ENCODE measurements at places on chromosomes 16 and 17.

- DNase-seq: no peak
Observed at GRCh38 chr17:41480136-41480535, 815 bp downstream of the KRT35 start.

DNA sequence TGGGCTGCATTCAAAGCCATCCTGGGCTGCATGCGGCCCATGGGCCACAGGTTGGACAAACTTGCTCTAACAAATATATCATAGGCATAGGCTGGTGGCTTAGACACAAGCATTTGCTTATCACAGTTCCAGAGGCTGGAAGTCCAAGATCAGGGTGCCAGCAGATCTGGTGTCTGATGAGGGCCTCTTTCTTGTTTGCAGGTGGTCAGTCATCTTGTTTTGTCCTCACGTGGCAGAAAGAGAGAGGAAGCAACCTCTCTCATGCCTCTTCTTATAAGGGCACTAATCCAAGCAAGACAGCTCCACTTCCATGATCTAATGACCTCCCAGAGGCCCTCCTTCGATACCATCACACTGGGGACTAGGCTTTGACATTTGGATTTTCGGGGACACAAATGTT is 238.7 kb upstream of the TNRC6C start:
- DNase-seq: no peak

- DNase-seq: no peak
Observed at GRCh38 chr16:31093132-31093703, 1.4 kb downstream of the VKORC1 start.

DNA sequence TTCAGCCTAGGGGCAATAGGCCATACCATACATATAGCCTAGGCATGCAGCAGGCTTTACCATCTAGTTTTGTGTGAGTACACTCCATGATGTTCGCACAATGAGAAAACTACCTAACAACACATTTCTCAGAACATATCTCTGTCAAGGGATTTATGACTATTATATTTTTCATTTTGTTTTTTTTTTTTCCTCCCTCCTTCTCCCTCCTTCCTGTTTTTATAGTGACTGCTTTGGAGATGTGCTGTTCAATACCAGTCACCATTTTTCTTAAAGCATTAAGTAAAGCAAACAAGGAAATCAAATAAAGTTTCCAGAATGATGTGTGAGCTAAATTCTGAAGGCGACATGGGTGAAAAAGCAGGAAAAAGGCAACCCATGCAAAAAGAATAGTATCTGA is 194.6 kb downstream of the STX8 start:
- no peak for DNase-seq

DNA sequence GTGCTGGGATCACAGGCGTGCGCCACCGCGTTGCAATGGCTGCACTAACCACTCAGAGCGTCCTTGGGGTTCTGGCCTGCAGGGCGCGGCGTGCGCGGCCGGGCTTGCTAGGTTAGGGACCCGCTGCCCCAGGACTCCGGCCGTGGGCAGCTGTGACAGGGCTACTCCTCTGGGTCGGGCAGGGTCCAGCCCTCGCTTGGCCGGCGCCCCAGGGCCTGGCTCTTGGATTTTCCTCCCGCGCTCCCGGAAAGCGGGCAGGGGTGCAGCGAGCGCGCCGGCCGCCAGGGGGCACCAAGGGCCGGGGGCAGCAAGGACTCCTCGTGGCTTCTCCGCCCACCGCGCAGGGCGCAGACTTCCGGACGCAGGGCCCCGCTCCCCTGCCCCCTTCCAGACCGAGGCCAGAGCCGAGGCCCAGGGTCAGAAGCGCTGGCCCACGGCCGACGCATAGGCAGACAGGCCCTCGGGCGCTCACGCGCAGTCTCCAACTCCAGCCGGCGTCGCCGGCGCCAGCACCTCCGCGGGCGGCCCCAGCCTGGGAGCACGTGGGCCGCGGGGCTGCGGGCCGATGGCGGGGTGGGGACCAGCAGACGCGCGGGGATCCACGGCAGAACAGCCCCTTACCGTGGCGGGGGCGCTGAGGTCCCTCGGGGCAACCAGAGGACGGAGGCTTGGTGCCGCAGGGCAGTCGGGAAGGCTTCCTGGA is 355 bp downstream of the TLE7 start:
- DNase-seq: no peak

- DNase-seq: no peak
Observed at GRCh38 chr17:60395508-60396065, 3.7 kb upstream of the USP32 start.

DNA sequence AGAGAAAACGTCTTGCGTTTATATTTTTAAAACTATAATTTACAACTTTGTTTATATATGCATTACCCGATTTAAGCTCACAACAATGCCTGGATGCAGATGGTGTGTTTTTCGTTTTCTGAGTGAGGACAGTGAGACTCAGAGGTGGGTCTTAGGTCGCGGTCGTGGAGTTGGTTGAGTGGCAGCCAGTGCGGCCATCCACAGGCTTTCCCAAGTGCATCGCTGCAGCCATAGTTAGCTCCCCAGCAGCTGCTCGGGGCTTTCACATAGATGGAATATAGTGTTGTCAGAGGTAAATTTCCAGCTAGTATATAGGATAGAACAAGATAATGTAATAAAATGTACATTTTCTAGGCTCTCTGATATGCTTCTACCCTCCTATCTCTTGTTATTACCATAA is 417.8 kb downstream of the CDH13 start:
- DNase-seq: no peak

Measured in bronchial epithelial cell (primary cell).